ENCODE measurements at places on chromosomes 11 and 22.
A peak's percentile ranks its signal among the peaks of the same experiment; 100 is the strongest.

- peak; percentile 25 for DNase-seq
Observed at GRCh38 chr11:88175569-88176075, 379 bp upstream of the RAB38 start.

GRCh38 chr11:62406034-62406433 is 12.8 kb upstream of the SCGB1A1 start:
- no peak for DNase-seq

- no peak for DNase-seq
Observed at GRCh38 chr22:49091917-49092545, 735.6 kb downstream of the BRD1 start.

DNA sequence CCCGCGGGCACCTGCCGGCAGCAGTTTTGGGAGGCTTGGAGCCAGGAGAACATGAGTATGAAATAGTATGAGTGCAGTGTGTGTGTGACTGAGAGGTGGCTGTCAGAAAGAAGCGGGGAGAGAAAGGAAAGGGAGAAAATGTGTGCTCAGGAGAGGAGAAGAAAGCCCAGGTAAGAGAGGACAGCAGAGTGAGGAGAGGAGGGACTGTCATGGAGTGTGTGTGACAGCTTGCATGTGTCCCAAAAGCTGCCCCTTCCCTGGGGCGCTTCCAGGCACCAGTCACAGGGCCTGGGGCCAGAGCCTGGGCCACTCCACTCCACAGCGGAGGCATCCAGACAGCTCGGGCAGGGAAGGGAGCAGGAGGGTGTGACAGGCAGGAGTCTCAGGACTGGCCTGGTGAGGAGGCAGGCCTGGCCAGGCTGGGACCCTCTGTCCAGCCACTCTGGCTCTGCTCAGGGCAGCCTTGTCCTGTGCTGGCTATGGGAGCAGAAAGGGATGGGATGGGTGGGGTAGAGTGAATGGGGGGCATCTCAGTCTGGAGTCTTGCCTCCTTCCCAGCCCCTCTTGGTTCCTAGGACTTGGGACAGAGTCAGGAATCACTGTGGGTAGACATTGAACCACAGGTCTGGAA is 949 bp downstream of the MMP11 start:
- DNase-seq = no peak

DNA sequence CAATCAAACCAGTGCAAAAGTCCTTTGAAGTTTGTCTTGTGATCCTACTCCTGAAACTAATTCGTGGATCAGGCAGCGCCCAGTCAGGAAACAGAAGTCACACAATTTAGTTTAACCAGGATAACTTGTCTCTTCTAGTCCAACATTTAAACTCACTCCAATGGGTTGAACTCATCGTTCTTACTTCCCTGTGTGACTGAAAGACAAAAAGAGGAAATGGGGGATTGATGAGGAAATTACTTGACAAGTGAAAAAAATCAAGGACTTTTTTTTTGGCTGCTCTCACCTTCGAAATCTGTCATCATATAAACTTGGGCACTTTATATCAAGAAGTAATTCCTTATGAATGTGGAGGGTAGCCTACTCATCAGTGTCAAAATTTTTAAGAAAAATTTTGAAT is 78.4 kb downstream of the HSD17B12 start:
- DNase-seq = no peak

DNA sequence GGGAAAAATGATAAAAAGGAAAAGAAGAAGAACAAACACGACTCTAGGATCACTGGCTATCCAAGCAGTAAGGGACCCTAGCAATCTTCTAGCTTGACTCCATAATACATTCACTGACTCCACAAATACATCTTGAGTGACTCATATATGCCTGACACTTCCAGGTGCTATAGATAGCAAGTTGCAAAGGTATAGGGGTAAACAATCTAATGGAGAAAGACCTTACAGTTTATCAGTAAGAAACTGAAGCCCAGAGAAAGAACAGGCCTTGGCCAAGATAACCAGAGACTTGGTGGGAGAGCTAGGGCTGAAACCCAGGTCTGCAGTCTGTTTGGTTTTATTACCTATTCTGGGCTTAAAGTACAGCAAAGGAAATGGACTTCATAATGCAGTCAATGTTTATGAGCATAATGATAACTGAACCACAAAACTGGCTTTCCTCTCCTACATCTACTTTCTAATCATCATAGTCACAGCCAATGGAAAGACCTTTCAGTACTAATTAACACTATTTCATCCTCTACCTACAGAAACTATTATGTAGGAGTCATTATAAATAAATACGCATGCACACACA is 19.7 kb upstream of the SLC5A1 start:
- DNase-seq = no peak

Measured in amniotic epithelial cell (primary cell).